ENCODE measurements at places on chromosomes 6 and 20.

DNA sequence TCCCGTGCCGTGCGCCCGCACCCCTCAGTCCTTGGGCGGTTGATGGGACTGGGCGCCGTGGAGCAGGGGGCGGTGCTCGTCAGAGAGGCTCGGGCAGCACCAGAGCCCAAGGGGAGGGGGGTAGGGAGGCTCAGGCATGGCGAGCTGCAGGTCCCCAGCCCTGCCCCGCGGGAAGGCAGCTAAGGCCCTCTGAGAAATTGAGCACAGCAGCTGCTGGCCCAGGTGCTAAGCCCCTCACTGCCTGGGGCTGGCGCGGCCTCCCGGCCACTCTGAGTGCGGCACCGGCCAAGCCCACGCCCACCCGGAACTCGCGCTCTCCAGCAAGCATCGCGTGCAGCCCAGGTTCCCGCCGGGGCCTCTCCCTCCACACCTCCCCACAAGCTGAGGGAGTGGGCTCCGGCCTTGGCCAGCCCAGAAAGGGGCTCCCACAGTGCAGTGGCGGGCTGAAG, 16.4 kb downstream of the SOX4 start:
- DNase-seq, result no peak

- DNase-seq, result no peak
Observed at GRCh38 chr20:17869295-17869994, 99.1 kb downstream of the SNX5 start.

DNA sequence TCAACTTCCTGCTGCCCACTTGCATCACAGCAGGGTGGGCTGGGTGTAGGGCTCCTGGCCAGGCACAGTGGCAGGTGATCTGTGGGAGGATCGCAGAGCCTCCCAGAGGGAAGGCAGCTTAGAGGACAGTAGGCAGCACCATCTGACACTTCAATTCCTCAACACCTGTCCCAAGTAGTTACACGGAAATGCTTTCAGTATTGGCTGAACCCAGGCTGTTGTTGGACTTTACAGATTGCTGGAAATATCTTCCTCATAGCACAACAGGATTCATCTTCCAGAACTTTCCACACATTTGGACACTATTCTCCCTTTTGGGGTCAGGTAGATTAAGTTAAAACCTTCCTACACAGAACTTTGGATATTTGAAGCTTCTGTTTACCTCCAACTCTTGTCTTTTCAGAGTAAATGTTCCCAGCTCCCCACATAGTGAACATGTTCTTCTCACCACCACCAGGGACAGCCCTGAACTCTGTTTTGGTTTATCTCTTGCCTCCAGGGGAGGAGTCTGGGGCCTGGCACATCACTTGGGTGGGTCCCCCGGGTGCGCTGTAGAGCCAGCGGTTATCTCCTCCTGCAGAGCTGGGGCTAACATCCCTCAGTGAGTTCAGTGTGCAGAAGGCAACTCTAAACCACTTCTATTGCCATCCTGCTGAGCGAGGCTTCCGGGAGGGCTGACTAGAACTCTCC, 3.5 kb upstream of the SLC22A2 start:
- DNase-seq, result no peak

GRCh38 chr6:142938510-142938909, 6.5 kb downstream of the HIVEP2 start:
- DNase-seq, result no peak

DNA sequence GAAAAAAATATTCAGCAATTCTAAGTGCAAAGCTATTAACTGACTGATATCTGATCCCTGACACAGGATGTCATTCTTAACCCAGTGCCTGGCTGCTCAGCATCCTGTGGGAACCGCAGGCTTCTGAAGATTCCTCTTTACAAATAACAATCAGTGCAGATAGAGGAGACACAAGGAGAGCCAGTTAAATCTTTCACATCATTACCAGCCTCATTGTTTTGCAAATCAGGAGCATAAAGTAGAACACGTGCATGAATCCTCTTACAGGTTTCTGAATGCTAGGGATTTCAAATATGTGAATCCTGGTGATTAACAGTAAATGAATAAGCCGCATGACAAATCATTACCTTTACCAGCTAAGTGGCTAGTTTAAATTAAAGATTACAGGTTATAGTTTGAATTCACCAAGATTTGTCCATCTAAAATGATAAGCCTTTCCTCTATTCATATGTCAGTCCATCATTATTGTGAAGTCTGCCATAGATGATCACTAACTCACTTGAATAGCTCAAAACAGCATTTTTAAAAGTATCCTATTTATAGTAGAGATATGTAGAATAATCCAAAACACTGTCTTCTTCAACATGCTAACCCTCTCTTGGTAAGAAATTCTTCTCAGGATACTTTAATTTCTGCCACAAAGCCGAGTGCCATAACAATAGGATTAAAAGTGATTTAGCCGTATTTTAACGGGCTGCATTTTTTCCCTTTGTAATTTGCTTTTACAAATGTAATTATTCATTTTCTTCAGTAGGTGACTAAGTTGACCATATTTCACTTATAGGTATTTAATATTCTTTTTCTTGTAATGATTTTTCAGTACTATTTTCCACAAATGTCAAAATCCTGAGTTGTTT, 367.3 kb upstream of the EPHA7 start:
- DNase-seq, result no peak

DNA sequence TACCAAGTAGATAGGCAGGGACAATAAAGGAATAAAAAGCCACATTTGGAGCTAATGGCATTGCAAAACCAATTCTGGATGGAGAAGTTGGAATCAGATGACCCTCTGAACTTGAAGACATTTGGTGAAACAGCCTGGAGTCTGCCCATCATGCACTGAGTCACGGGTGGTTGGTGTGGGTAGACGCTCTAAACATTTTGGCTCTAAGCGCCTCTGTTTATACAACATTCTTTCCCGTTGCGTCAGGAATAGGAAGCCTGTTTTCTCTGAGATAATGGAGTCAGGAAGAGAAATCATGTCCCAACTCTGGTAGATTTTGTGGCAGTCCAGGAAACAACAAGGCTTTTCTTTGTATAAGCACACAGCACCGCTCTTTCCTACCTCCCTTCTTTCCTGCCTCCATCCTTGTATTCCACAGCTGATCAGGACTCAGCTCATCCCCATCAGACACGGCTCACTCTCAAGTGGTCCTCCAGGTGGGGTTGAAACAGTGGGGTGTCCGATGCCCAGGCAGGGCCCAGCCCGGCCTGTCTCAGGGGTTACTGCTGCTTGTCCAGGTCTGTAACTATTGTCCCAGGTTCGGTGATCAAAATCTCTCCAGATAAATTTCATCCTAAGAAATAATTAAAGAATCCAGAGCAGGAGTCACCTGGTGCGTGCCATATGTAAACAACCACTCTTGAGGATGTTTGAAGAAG, 12.1 kb upstream of the RAMACL start:
- no peak for DNase-seq

GRCh38 chr6:30363459-30363858, 18.5 kb downstream of the RPP21 start:
- no peak for DNase-seq

GRCh38 chr6:44787254-44787834, 399.8 kb downstream of the CDC5L start:
- no peak for DNase-seq

- no peak for DNase-seq
Observed at GRCh38 chr6:68544450-68544849, 90.6 kb upstream of the ADGRB3 start.

DNA sequence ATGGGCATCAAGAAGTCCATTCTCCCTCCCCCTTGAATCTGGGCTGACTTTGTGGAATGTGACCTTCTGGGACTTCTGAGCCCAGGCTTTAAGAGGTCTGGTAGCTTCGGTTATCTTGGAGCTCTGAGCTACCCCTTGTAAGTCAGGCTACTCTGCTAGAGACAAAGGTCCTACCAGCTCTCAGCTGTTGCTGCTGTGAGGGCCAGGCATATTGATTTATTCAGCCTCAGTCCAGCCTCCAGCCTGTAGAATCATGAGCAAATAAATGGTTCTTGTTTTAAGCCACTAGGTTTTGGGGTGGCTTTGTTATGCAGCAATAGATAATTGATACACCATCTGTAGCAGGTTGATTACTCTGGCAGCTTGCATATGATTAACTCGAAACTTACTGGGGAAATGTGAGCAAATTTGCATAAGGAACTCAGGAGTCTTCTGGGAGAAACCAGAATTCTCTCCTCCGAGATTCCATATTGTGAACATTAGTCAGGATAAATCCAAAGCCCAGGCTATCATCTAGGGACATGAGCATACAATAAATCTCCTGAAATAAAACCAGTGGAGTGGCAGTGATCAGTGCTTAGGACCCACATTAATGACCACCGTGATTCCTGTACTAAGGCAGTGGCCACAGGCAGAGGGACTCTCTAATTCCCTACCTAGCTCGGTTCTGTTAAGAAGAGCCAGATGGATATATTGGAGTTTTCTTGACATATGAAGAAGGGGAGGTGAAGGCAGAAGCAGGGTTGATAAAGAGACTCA, 336.1 kb downstream of the CDC5L start:
- DNase-seq, result no peak

Data from stimulated activated CD4-positive, alpha-beta T cell treated with anti-CD3 and anti-CD28 coated beads, Interleukin-2, amount 100 ng/mL, for 24 hours (primary cell).